ENCODE measurements at places on chromosomes 12 and 14. TPM values are rescaled to one million over a fixed set of nuclear protein-coding genes. Genes with fewer than 3 reads are reported as not detected.

The GYS2 gene
- not detected for total RNA-seq

The TMEM132C gene
- not detected for total RNA-seq

The SERPINA6 gene
- not detected for total RNA-seq

The RNASE11 gene
- total RNA-seq = not detected

The LRRK2 gene
- total RNA-seq = not detected

The STAC3 gene
- 2.0 TPM for total RNA-seq

The CAPZA3 gene
- total RNA-seq = not detected

The KDM5A gene
- 63.5 TPM for total RNA-seq

The CLEC14A gene
- total RNA-seq = not detected

The REP15 gene
- not detected for total RNA-seq

The LIN52 gene
- 13.5 TPM for total RNA-seq

Data from activated CD4-positive, alpha-beta memory T cell treated with anti-CD3 and anti-CD28 coated beads for 36 hours (primary cell).